ENCODE measurements at places on chromosomes 16 and 17. TPM values are rescaled to one million over a fixed set of nuclear protein-coding genes. Genes with fewer than 3 reads are reported as not detected.

DNA sequence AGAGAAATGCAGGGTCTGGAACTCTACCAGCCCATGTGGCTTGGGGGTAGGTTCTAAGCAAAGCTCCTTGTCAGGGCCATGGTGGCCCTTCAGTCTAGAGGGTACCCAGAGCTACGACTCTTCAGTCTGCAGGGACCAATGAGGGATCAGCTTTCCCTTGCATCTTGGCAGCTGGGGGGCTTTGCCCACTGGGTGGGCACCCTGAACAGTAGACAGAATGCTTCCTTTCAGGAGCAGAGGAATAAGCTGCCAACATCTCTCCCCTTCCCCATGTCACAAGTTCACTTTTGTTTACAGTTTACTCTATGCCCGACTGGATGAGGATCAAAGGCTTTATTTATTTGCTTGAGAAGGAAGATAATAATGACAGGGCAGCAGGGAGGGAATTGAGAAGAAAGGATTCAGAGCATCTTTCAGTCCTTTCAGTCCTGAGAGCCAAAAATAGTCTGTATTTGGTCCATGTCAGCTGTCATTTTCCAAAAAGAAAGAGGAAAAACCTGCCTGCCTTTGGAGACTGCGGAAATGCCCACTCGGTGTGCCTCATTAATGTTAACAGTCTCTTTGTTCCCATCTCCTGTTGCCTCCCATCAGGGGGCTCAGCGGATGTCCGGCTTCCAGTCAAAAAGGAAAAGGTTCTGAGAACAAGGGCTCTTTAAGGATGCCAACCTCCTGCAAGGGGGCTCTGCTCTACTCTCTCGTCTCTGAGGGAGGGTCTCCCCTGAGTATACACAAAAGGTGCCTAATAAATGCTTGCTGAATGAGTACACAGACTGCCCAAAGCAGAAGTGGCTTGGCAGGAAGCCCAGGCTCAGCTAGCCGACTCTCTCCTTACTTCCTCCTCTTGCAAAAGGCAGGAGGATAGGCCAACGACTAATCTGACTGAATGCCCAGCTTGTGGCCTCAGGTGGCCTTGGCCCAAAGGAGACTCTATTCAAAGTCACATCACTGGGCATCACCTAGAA is 17.1 kb downstream of the TRAF4 start:
- peaks cover 23% of the 10 kb centered on the region for H3K4me1 ChIP-seq
- H3K27me3 ChIP-seq, result no peaks in the 10 kb centered on the region
- peak overlapping the region; percentile 53 for H3K27ac ChIP-seq
- DNase-seq, result peak; percentile 62
- H3K36me3 ChIP-seq, result peaks cover 8% of the 10 kb centered on the region

GRCh38 chr17:61668486-61668885 is 77.5 kb upstream of the NACA2 start:
- H3K4me3 ChIP-seq, result no peak overlapping the region
- H3K27me3 ChIP-seq, result no peaks in the 10 kb centered on the region
- no peaks in the 10 kb centered on the region for H3K36me3 ChIP-seq
- no peak overlapping the region for H3K27ac ChIP-seq
- DNase-seq, result no peak
- H3K4me1 ChIP-seq, result no peaks in the 10 kb centered on the region

DNA sequence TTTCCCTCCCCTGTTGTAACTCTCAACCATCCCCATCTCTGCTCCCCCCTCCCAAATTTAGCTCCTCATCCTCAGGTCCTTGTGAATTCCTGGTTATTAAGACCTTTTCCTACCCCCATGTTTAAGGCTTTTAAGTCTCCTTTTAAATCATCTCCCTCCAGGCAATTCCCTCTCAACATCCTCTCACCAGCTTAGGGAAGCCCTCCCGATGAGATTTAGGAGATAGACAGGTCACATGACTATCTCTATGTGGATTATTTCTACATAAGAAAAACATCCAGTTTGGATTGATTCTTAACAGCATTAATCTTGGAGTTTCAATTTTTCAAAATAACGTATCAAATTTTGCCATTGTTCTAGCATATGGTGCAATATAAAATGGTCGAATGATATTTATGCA is 12.5 kb upstream of the WSB1 start:
- H3K4me3 ChIP-seq, result no peak overlapping the region
- no peak overlapping the region for H3K27ac ChIP-seq
- H3K4me1 ChIP-seq, result peaks cover 9% of the 10 kb centered on the region
- no peak for DNase-seq
- H3K27me3 ChIP-seq, result no peaks in the 10 kb centered on the region

- H3K27ac ChIP-seq, result no peak overlapping the region
- peaks cover 53% of the 10 kb centered on the region for H3K4me1 ChIP-seq
- no peaks in the 10 kb centered on the region for H3K27me3 ChIP-seq
Measured at GRCh38 chr17:7042501-7043181, 1.3 kb downstream of the SLC16A11 start.

BTBD17 gene
- total RNA-seq, result 1.0 TPM

All from body of pancreas (tissue), 4 donors.